CD4-positive, alpha-beta T cell treated with Interleukin-2 at 100 ng/mL for 4 hours (primary cell): ENCODE measurements at places on chromosomes 13 and 19.

- no peak for DNase-seq
Observed at GRCh38 chr19:28334419-28334818, 878.5 kb downstream of the UQCRFS1 start.

- DNase-seq: no peak
Observed at GRCh38 chr13:113920606-113921286, 53.1 kb downstream of the C13orf46 start.

GRCh38 chr13:96632536-96633320, 361.5 kb downstream of the OXGR1 start:
- DNase-seq: no peak

DNA sequence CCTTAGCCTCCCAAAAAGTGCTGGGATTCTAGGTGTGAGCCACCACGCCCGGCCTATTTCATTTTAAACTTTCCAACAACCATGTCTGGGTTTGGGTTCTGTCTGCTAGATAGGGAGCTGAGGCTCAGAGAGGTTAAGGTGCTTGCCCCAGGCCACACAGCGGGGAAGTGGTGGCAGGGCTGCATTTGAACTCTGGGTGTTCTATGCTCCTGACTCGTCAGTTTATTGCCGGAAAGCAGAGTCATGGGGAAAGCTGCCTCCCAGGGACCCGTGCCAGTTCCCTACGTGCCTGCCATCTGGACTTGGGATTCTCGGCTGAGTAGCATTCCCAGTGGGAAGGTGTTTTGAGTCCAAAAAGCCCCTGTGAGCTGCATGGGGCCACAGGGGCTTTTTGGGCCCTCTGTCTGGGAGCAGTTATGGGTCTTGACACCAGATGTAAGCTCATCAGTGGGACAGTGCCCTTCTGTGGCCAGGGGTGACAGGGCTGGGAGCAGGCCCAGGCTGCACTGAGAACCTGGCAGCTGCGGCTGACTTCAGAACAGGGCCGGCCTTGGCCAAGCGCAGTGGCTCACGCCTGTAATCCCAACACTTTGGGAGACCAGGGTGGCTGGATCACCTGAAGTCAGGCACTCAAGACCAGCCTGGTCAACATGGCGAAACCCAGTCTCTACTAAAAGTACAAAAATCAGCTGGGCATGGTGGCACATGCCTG, 10.9 kb downstream of the RFX1 start:
- DNase-seq: no peak

DNA sequence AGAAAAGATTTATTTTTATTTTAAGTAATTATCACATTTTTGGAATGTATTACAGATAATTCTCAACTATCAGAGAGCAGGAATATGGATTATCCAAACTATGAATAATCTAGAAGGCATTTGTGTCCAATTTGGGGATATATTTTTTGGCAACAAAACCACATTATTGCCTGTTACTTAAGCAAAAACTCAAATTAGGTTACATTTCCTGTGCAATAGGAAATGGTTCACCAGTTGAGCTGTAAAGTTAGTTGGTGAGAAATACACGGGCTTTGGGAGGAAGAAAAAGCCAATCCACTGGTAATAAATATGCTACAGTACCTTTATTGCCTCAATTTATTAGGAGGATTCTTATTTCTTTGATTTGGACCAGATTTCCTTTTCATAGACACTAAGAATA, 1075.2 kb downstream of the PCDH9 start:
- DNase-seq: no peak

- no peak for DNase-seq
Observed at GRCh38 chr13:108120302-108120701, 95.0 kb downstream of the LIG4 start.

DNA sequence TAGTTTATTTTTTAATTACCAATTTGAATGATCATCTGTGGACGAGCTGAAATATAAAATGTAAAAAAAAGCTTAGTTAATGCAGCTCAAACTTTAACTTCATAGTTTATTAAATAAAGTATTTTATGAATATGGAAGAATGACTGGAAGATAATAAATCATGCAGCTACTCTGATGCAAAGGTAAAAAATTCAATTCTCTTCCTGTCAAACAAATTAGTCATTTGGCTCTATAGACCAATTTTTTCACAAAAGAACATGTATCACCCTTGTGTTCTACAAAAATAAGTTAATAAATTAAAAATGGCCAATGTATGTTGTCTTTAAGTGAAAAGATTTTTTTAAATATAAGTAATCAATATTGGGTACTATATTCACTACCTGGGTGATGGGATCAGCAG, 26.2 kb downstream of the EXOSC8 start:
- no peak for DNase-seq
